ENCODE measurements at places on chromosomes 5 and 9.
A peak's percentile ranks its signal among the peaks of the same experiment; 100 is the strongest.

DNA sequence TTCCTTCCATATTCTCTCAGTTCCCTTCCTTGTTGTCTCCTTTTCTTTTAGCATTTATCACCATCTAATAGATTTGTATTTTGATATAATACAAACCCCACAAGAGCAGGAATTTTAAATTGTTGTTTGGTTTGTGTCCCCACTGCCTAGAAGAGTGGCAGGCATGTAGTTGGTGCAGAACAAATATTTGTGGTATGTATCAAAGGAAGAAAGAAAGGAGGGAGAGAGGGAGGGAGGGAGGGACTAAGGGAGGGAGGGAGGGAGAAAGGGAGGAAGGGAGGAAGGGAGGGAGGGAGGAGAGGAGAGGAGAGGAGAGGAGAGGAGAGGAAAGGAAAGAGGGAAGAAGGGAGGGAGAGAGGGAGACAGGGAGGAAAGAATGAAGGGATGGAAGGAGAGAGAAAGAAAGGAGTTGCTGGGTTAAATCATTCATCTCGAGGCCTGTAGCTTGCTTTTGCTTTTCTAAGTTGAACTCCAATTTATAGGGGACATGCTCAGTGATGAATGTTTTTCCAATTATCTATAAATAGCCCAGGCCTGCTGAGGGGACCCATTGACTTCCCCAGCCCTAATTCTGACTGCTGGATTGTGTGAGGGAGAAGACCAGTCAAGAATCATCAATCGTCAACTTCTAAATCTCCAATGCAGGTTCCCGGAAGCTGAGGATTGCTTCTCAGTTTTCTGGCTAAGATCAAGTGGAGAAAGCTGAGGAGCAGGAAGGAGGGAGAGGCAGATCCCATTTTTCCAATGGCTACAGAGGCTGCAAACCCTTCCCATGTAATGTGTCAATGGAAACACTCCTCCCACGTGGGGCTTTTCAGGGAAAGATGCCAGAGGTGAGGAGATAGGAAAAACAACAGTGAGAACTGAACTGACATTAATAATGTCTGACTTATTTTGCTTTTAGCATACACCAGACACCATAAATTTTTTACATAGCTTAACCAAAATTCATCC, 320.7 kb downstream of the ASTN2 start:
- no peak overlapping the region for H3K27ac ChIP-seq
- DNase-seq, result no peak
- no peak overlapping the region for H3K4me3 ChIP-seq
- H3K36me3 ChIP-seq, result no peaks in the 10 kb centered on the region
- H3K27me3 ChIP-seq, result no peaks in the 10 kb centered on the region

- H3K27ac ChIP-seq, result no peak overlapping the region
- no peaks in the 10 kb centered on the region for H3K27me3 ChIP-seq
- H3K4me3 ChIP-seq, result no peak overlapping the region
- DNase-seq, result no peak
Observed at GRCh38 chr5:26903469-26903868, 134.9 kb downstream of the CDH9 start.

- peaks cover 5% of the 10 kb centered on the region for H3K4me1 ChIP-seq
- no peaks in the 10 kb centered on the region for H3K27me3 ChIP-seq
- no peaks in the 10 kb centered on the region for H3K36me3 ChIP-seq
- DNase-seq, result no peak
Observed at GRCh38 chr5:2374703-2375102, 376.8 kb downstream of the IRX2 start.

- no peaks in the 10 kb centered on the region for H3K36me3 ChIP-seq
- H3K27me3 ChIP-seq, result no peaks in the 10 kb centered on the region
- H3K27ac ChIP-seq, result no peak overlapping the region
- H3K4me1 ChIP-seq, result no peaks in the 10 kb centered on the region
- no peak overlapping the region for H3K4me3 ChIP-seq
Observed at GRCh38 chr9:24071091-24071490, 245.1 kb upstream of the ELAVL2 start.

GRCh38 chr5:37086466-37087173, 162.6 kb downstream of the CPLANE1 start:
- H3K36me3 ChIP-seq, result no peaks in the 10 kb centered on the region
- no peaks in the 10 kb centered on the region for H3K27me3 ChIP-seq
- no peaks in the 10 kb centered on the region for H3K4me1 ChIP-seq
- no peak for DNase-seq
- no peak overlapping the region for H3K4me3 ChIP-seq

- H3K27me3 ChIP-seq, result no peaks in the 10 kb centered on the region
- H3K27ac ChIP-seq, result no peak overlapping the region
- H3K36me3 ChIP-seq, result no peaks in the 10 kb centered on the region
Observed at GRCh38 chr9:38362852-38363588, 29.5 kb upstream of the ALDH1B1 start.

DNA sequence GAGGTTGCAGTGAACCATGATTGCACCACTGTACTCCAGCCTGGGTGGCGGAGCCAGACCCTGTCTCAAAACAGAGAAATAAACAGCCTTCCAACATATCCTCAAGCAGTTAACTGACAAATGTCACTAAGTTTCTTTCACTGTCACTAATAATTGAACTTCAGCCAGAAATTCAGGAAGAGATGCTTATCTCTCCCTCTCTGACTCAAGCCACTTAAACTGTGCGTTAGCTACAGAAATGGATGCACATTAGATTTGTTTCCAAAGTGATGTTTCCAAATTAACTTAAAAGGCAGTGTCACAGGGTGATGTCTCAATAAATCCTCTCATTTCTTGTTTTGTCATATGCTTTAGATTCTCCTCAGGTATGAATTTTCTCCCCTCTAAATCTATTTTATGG, 164.9 kb downstream of the KDM4C start:
- H3K36me3 ChIP-seq, result no peaks in the 10 kb centered on the region
- H3K4me1 ChIP-seq, result no peaks in the 10 kb centered on the region
- H3K27me3 ChIP-seq, result no peaks in the 10 kb centered on the region
- no peak overlapping the region for H3K4me3 ChIP-seq
- H3K27ac ChIP-seq, result no peak overlapping the region

- H3K4me3 ChIP-seq, result no peak overlapping the region
- peak; percentile 16 for DNase-seq
- H3K4me1 ChIP-seq, result no peaks in the 10 kb centered on the region
- H3K27me3 ChIP-seq, result no peaks in the 10 kb centered on the region
- no peaks in the 10 kb centered on the region for H3K36me3 ChIP-seq
Observed at GRCh38 chr5:161966564-161966963, 101.0 kb upstream of the GABRG2 start.

- DNase-seq, result no peak
- H3K36me3 ChIP-seq, result no peaks in the 10 kb centered on the region
- H3K27ac ChIP-seq, result no peak overlapping the region
- no peak overlapping the region for H3K4me3 ChIP-seq
- no peaks in the 10 kb centered on the region for H3K27me3 ChIP-seq
- no peaks in the 10 kb centered on the region for H3K4me1 ChIP-seq
Observed at GRCh38 chr5:149157330-149157729, 16.0 kb downstream of the ABLIM3 start.

GRCh38 chr5:149895416-149896345, 48.9 kb downstream of the PDE6A start:
- no peak for DNase-seq
- no peak overlapping the region for H3K4me3 ChIP-seq
- H3K4me1 ChIP-seq, result no peaks in the 10 kb centered on the region
- H3K36me3 ChIP-seq, result no peaks in the 10 kb centered on the region
- H3K27ac ChIP-seq, result no peak overlapping the region

- no peak overlapping the region for H3K4me3 ChIP-seq
- no peaks in the 10 kb centered on the region for H3K27me3 ChIP-seq
- DNase-seq, result no peak
- no peaks in the 10 kb centered on the region for H3K4me1 ChIP-seq
- no peaks in the 10 kb centered on the region for H3K36me3 ChIP-seq
Observed at GRCh38 chr9:129761901-129762369, 9.1 kb upstream of the PTGES start.

DNA sequence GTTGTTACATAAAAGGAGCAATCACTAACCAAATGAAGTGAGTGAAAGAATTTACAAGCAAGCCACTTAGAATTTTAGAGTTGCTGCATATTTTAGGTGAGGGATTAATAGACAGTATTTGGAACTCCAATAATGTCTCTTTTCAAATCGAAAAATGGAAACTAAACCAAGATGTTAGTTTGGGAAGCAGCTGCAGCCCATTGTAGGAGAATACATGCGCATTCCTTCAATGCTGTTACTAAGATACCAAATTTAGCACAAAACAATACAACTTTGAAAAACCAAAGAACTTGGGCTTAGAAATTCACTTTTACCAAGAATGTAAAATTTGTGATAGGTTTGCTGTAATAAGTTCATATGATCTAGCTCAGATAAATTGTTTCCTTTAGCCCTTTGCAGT, 411.8 kb upstream of the CDH6 start:
- H3K4me1 ChIP-seq, result no peaks in the 10 kb centered on the region
- no peak overlapping the region for H3K27ac ChIP-seq
- no peaks in the 10 kb centered on the region for H3K27me3 ChIP-seq
- DNase-seq, result no peak

All from testis (tissue), 5 donors.